ENCODE measurements at places on chromosomes 6 and 20. TPM values are rescaled to one million over a fixed set of nuclear protein-coding genes. Genes with fewer than 3 reads are reported as not detected.

DNA sequence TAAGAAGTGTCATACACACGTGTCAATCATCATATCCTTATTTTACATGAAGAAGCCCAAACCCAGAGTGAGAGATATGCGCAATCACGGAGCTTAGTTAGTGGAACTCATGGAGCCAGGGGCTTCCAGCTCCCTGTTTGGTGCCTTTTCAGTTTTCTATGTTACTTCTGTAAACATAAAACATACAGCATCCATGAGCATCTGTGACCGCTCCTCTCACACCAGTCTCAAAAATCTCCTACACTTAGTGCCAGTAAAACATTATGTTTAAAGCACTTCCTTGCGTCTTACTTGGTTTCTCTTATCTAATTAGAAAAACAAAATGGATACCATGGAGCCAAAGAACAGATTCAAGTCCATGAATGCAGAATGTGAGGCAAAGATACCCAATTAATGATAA is 240.4 kb downstream of the SLC35F1 start:
- no peak overlapping the region for H3K4me3 ChIP-seq
- no peaks in the 10 kb centered on the region for H3K27me3 ChIP-seq
- no peaks in the 10 kb centered on the region for H3K4me1 ChIP-seq
- H3K36me3 ChIP-seq, result no peaks in the 10 kb centered on the region
- DNase-seq, result no peak

DNA sequence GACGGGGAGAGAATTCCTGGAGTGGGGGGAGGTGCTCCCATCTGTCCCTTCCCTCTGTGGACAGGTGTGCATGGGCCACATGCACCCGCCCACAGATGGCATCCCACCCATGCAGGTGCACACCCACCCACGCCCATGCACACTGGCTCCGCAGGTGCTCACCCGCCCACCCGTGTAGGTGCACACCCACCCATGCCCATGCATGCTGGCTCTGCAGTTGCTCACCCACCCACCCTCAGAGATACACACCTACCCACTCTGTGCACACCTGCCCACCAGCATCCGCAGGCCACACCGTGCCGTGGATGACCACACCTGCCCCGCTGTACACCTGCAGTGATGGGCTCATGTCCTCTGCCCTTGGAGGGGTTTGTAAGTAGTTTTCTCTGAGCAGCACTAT is 132.0 kb downstream of the PHACTR3 start:
- H3K27ac ChIP-seq, result no peak overlapping the region
- DNase-seq, result no peak
- H3K27me3 ChIP-seq, result peaks cover 44% of the 10 kb centered on the region
- no peaks in the 10 kb centered on the region for H3K4me1 ChIP-seq
- H3K36me3 ChIP-seq, result no peaks in the 10 kb centered on the region

Gene MMP24
- total RNA-seq, result 0.80 TPM

- no peaks in the 10 kb centered on the region for H3K27me3 ChIP-seq
- H3K27ac ChIP-seq, result no peak overlapping the region
- no peak overlapping the region for H3K4me3 ChIP-seq
- H3K4me1 ChIP-seq, result no peaks in the 10 kb centered on the region
- H3K36me3 ChIP-seq, result no peaks in the 10 kb centered on the region
- no peak for DNase-seq
These were observed 39.9 kb downstream of the ANKRD60 start for GRCh38 chr20:58188527-58188926.

DNA sequence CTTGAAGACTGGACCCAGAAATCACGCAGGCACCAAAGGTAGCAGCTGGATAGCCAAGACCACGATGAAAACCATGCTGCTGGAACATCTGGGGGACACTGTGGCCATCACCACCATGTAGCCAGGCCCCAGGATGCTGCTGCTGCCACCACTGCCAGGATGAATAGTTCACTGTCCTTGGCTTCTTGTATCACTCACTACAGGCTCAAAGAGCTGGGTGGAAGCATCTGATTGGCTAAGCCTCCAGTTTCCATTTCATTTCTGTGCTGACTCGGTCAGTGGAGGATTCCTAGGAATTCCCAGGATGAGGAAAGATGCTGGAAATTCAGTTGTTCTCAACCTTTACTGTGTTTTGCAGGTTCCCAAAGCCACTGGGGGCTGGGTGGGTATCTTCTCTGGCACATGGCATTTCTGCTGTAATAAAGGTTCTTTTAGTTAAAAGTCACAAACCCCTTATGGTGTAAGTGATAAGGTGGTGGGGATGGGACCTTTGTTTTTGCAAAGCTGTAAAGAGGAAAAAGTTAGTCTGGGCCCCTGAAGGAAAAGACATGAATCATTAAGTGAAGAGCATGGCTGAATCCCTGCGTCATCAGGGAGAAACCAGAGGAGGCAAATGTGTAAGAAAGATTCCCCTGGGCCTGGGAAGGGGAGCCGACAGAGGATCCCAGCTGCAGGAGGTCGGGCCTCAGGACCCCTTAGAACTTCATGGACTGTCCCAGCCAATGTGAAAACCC is 75.6 kb upstream of the RNF24 start:
- no peaks in the 10 kb centered on the region for H3K27me3 ChIP-seq
- H3K36me3 ChIP-seq, result no peaks in the 10 kb centered on the region
- H3K4me1 ChIP-seq, result no peaks in the 10 kb centered on the region
- H3K27ac ChIP-seq, result no peak overlapping the region

Gene NCOA3
- total RNA-seq, result 57.1 TPM

- H3K4me3 ChIP-seq, result no peak overlapping the region
- H3K27ac ChIP-seq, result no peak overlapping the region
- no peak for DNase-seq
- no peaks in the 10 kb centered on the region for H3K27me3 ChIP-seq
- H3K4me1 ChIP-seq, result no peaks in the 10 kb centered on the region
These were observed 162.9 kb upstream of the CEP162 start for GRCh38 chr6:84390334-84390733.

GRCh38 chr20:37501940-37502339 is 19.1 kb upstream of the NNAT start:
- H3K36me3 ChIP-seq, result no peaks in the 10 kb centered on the region
- no peak for DNase-seq
- no peak overlapping the region for H3K4me3 ChIP-seq
- no peak overlapping the region for H3K27ac ChIP-seq
- no peaks in the 10 kb centered on the region for H3K4me1 ChIP-seq

Gene NHSL1
- 17.4 TPM for total RNA-seq
